ENCODE measurements at places on chromosomes 1 and 21.
A peak's percentile ranks its signal among the peaks of the same experiment; 100 is the strongest.

DNA sequence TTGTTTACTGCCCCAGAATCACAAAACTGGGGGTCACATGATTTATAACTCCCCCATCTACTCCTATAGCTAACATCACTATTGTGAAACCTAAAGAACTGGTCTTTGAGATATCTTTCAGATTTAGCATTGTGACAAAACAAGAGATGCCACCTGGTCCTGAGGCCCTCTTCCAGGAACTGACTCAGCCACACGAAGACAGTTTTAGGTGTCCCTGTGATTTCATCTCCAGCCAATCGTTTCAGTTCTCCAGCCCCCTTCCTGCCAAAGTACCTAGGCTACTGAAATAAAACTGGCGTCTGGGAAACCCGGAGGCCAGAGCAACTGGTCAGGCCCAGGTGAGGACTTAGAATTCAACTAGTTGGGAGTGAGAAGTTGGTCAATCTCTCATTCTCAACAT, 36.6 kb downstream of the TBX19 start:
- DNase-seq = no peak

- no peak for DNase-seq
Measured at GRCh38 chr1:239555350-239555749, 169.0 kb downstream of the CHRM3 start.

DNA sequence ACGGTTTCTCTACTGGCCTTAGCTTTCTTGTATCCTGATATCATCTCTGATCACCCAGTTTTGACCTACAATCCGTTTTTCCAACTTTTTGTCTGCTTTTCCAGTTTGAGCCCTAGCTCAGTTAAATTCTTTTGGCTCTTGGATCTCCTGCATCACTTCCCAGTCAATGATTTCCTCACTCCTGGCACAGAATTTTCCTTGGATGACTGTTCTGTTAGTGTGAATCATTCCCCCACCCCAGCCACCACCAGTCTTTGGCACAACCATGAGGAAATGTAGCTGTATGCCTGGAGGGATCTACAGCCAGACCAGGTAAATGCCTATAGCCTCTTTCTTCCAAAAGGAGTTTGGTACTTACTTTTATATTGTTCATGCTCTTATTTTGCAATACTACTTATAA, 187.2 kb upstream of the PTGFR start:
- no peak for DNase-seq

- peak; percentile 57 for DNase-seq
Measured at GRCh38 chr1:43434256-43434655, 19.5 kb downstream of the HYI start.

- no peak for DNase-seq
Measured at GRCh38 chr1:77925956-77926355, 37.5 kb downstream of the NEXN start.

DNA sequence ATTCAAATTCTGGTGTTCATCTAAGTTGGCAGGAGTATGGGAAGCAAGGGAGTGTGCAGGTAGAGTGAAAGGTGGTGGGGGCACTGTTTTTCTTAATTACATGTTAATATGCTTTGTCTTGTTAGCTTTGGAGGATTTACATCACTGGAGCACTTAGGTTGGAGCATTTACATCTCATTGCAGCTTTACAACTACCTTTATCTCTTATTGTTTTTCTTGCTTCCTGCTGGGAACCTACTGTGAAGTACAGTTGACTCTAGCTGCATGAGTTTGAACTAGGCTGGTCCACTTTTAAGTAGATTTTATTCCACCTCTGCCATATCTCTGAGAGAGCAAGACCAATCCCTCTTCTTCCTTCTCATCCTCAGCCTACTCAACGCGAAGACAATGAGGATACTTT, 554.8 kb upstream of the B3GALT2 start:
- DNase-seq = no peak

DNA sequence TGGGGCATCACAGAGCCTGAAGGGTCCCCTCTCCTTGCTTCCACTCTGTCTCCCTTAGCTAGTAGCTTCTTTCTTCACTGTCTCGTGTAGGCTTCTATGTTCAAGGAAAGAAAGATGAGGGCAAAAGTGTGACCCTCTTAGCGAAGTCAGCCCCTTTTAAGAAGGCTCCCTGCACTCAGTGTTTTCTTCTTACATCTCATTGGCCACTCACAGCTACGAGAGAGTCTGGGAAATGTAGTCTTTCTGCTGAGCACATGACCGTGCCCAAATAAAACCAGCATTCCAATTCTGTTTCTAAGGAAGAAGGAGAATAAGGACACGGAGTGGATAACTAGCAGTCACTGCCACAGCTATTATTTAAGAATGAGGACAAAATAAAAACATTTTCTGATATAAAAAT, 104.9 kb upstream of the TNR start:
- no peak for DNase-seq

- no peak for DNase-seq
Measured at GRCh38 chr1:18953731-18954231, 2.7 kb downstream of the IFFO2 start.

GRCh38 chr1:99829269-99829668, 20.9 kb upstream of the AGL start:
- no peak for DNase-seq

DNA sequence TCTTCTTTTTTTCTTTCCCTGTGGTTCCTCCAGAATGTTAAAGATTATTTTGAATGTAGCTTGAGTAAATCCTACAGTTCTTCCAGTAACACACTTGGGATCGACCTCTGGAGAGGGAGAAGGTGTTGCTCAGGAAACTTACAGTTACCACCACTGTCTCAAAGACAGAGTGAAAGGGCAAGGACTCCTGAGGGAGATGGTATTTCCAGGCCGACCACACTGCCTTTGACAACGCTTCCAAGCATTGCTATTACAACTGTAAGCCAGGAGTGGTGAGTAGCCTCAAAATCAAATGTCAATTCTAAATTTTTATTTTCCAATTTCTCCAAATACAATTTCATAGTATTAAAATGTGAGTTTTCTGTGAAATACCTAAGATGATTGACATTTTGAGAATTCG, 125.9 kb downstream of the PDE4B start:
- no peak for DNase-seq

- DNase-seq = peak; percentile 77
Measured at GRCh38 chr1:2583871-2584351, 2.7 kb upstream of the PRXL2B start.

DNA sequence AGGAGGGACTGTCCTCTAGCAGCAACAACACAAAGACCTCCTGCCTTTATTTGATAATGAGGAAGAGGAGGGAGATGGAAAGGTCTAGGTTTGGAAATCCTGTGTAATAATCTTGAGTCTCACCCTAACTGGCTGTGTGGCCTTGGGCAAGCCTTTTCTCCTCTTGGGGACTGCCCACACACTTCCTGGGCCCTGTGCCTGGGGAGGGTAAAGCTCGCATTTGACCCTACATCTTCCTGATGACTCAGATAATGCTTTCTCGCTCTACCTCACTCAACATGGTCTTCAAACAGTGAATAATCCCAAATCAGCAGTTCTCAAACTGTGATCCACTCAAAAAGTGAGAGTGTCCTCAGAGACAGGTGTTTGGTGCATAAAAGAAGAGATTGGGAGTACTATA, 81.2 kb downstream of the VWA5B1 start:
- DNase-seq = no peak

DNA sequence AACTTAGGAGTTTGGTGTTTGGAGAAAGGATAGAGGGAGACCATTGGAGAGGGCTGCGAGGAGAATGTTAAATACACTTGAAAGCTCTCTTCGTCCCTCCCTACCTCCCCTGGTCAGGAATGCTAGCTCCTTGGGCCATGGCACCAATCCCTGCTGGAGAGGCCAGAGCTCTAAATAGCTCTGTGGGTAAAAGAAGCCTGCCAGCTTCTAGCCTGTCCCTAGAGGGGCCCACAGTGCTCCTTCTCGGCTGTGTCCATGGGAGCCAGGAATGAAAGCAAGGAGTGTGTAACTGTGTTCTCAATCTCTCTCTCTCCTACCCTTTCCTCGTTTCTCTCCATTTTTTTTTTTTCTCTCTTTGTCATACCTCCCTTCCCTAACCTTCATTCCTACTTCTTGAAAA, at the start of gene CCDC190:
Gene CCDC190 (minus strand): TSS at position 75 of the 400 bp plus-strand sequence. CDS start 1,529 bp downstream, outside the sequence.
- DNase-seq = no peak

GRCh38 chr1:181482521-181483284, 614 bp upstream of the CACNA1E start:
- DNase-seq = no peak

DNA sequence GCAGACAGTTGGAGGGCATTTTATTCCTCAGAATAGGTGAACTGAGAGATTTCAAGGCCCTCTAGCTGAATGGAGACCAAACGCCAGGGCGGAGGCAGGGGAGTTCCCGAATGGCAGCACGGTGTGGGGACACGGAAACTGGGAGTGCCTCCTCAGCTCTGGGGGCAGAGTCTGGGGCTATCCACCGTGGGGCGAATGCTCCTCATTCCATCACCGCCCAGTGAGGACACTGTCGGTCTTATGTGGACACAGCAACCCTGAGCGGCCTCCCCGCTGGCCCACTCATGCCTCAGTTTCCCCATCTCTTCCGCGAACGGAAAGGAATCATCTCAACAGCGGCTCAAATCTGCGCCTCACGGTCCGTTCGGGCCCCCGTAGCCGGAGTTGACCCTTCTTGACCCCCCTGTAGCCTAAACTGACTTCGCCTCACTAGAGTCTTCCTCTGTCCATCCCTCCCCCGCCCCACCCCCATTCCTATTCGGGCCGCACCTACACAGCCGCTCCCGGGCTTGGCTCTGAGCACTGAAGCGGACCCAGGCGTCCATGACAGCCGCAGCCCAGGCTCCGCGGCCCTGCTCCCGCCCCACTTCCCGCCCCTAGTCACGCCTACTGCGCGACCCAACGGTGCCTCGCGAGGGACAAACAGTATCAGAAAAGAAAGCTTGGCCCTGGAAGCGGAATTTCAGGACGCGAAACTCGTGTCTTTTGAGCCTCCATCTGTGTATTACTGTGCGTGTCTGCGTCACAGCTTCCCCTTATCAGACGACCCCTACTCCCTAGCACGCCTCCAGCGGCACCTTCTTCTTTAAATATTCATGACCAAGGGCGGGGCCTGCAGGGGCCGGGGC, at the start of gene PEX11B:
Gene PEX11B (minus strand): TSS at position 574 of the 848 bp plus-strand sequence. CDS start 29 bp downstream, at position 545.
- peak; percentile 97 for DNase-seq

DNA sequence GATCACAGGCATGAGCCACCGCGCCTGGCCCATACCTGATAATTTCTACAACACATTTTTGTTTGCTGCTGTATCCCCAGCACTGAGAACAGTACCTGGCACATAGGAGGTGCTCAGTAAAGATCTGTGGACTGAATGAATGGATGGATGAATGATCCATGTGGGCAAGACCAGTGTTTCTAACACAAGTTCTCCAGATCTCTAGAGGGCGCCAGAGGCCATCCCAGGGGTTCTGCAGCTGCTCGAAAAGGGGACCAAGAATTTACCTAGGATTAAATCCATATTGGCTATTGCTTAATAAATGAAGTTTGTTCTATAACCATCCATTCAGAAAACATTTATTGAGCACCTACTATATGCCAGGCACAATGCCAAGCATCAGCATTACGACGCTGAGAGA, 167.7 kb downstream of the ACTL8 start:
- peak; percentile 36 for DNase-seq

DNA sequence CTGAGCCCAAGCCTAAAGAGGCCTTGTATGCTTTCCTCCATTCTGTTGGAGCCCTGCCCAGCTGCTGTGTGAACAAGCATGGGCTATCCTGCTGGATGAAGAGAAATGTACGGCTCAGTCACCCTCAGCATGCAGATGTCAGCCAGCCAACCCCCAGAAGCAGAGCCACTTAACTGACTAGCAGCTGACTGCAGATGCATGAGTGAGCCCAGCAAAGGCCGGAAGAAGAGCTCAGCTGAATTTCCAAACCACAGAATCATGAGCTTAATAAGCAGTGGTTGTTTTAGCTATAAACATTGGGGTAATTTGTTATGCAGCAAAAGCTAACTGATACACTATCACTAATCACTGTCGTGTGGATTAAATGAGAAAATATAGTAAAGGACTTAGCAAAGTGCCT, 39.0 kb downstream of the FOXO6 start:
- DNase-seq = no peak

- DNase-seq = no peak
Measured at GRCh38 chr1:156458181-156458503, 42.4 kb downstream of the MEF2D start.

GRCh38 chr1:200302192-200302920, 107.5 kb downstream of the ZNF281 start:
- DNase-seq = peak; percentile 85

GRCh38 chr1:45430490-45430889, 60.5 kb downstream of the TESK2 start:
- DNase-seq = no peak

GRCh38 chr1:95168761-95169351, 51.7 kb downstream of the TLCD4 start:
- DNase-seq = no peak

DNA sequence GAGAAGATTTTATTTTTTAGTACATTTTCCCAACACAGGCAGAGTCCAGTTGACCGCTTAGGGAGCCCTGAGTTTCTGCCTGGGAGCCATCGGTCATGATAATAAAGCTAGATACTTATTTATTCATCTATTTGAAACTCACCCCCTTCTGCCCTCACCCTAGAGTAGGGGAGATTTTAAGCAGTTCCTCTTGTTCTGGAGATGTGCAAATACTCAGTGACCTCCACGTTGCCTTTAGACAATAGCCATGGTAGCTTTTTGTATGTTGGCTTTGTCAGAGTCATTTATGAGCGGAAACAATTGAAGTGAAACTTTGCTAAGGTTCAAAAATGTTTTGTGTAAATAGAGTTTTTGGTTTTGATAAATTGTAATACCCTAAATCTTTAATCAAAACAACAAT, 45.7 kb upstream of the PLPPR4 start:
- no peak for DNase-seq

DNA sequence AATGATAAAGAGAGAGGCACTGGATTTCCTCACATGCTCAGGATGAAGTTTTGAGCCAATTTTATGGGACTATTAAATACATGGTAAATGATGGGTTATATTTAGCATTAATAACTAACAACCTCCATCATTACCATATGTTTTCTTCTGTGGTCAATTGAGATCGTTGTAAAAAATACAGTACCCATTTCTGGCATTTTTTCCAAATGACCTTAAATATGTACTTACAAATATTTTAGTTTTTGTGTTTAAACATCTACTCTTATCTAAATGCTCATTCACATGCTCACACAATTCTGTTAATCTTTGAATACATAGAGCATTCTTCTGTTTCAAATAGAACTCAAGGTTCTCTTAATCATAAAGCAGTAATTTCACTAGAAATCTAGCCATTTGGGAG, 330.0 kb upstream of the BRINP3 start:
- no peak for DNase-seq

- DNase-seq = no peak
Measured at GRCh38 chr1:23366598-23366997, 3.0 kb downstream of the ZNF436 start.

GRCh38 chr1:92826792-92827191, 5.0 kb upstream of the RPL5 start:
- no peak for DNase-seq
